ENCODE measurements at places on chromosomes 6 and 20.

GRCh38 chr6:87182940-87183339 lies 27.6 kb downstream of the ZNF292 start:
- no peak for DNase-seq

DNA sequence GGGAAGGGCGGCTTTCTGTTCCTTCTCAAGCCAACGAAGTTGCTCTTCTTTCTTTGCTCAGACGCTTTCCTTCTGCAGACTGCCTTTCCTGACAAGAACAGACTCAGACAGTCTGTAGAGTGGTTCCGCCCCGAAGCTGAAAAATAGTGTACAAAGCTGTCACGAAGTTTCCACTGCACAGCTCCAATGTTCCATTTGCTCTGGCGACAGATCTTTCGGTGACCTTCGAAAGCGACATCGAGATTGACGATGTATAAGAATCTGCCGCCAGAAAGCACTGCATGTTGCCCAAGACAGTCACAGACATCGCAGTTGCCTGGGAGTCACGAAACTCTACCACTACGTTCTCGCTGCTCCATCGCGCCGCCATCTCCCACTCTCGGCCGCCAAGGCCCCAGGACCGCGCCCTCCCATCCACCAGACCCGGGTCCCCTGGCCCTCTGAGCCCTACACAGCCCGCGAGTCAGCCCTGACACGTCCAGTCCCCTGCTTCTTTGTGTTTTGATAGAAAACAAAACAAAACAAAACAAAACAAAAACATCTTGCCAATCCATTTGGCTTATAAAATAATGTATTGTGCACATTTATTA lies 42.1 kb upstream of the ZNF184 start:
- no peak for DNase-seq

DNA sequence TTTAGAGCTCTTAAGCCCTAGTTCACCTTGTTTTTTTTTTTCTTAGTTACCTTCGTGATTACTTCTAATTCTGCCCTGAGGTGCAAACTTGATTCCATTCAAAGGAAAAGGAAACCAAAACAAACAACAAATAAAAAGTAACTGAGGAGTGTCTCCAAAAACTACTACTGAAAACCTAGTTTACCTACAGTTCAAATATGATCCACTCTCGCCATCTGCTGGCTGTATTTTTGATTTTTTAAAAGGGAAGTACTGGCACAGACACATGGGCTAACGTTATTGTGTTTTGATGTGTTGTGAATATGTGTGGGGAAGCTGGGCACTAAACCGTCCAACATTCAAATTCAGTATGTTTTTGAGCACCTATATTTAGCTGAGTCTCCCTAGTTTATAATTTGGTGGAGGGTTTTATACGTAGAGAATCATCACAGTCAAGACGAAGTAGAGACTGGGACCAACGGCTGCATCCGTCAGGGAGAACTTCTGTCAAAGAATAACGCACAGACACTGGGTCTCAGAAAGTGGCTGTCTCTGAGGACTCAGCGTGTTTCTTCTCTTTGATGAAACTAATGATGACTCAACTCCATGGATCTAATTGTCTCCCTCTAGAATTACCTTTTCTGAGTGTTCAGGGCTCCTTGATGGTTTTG lies 373.5 kb upstream of the BTBD3 start:
- no peak for DNase-seq

DNA sequence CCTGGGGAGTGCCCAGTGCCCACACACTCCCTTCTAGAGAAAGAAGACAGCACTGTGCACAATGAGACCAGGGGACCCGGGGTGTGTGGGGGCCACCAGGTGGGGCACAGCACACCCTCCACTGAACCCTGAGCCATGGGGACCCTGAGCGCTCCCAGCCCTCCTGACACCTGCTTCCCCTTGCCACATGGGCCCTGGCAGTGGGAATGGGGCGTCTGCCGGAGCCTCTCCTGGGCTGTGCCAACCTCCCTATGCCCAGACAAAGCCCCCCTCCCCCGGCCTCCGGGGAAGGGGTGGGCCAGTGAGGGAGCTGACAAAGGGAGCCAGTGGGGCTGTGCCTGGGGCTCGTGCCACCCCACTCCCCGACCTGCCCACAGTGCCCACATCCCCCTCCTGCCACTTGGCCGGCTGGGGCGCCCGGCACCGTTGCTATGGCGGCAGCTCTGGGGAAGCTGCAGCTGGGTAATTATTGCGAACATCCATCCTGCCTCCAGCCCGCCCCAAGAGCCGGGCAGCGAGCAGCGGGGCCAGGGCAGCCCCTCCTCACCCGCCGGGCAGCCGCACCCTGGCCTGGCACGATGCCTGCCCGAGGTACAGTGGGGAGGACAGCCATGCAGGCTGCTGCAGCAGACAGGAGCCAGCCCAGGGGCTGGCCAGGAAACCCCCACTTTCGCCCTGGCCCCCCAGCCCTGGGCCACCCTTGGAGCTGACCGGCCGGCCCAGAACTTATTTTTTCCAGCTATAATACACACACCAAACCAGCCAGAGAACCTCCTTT lies 41.9 kb upstream of the NOL4L start:
- DNase-seq: no peak

GRCh38 chr6:134293659-134294161 lies 24.2 kb downstream of the SGK1 start:
- no peak for DNase-seq

DNA sequence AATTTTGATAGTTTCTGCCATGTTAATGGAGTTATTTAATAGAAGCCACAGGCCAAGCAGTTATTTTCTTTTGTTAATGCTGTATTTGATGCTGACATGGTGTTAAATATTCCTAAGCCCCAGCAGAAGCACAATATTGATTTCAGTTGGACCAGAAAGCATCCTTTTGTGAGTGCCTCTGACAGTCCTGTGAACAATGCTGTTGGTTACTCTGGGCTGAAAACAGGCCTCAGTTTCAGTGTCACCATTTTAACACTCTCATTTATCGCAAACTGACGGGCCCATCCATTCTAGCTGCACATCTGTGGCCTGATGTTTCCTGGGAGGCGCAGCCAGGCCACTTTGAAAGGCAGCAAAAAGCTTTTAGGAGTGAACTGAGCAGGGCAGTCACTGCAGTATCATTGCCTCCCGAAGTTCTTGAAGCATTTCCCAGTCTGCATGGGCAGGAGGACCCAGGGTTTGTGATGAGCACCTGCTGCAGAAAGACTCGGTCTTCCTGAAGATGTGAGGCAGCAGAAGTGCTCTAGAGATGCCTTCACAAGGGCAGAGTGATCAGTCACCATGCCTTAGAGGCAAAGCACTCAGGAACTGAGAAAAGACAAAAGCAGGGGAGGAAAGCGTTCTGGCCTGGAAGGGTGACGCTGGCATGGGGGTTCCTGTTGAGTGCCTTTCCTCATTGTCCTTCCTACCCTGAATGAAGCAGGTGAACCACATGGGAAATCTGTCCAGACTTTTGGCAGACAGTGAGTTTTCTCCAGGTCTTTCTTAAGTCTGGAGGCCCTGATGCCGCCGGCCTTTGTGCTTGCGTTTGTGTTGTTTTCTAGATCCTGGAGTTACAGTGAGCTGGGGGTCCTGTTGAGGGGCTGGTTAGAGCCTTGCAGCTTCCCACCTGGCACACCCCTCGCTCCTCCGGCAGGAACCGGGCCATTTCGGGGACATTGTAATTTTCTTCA lies 74.0 kb downstream of the ZDHHC14 start:
- DNase-seq: no peak

GRCh38 chr6:6545616-6546317 lies 42.8 kb upstream of the LY86 start:
- DNase-seq: no peak
